ENCODE measurements at places on chromosomes 1 and 21.
A peak's percentile ranks its signal among the peaks of the same experiment; 100 is the strongest.

DNA sequence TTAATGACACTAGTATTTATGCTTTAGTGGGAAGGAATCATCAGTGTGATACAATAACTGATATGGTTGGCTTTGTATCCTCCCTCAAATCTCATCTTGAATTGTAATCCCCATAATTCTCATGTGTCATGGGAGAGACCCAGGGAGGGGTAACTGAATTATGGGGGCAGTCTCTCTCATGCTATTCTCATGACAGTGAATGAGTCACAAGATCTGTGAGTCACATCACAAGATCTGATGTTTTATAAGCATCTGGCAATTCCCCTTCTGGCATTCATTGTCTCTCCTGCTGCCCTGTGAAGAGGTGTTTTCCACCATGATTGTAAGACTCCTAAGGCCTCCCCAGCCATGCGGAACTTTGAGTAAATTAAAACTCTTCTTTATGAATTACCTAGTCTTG, 1760.3 kb downstream of the NCAM2 start:
- no peaks in the 10 kb centered on the region for H3K27me3 ChIP-seq
- no peak overlapping the region for H3K27ac ChIP-seq

DNA sequence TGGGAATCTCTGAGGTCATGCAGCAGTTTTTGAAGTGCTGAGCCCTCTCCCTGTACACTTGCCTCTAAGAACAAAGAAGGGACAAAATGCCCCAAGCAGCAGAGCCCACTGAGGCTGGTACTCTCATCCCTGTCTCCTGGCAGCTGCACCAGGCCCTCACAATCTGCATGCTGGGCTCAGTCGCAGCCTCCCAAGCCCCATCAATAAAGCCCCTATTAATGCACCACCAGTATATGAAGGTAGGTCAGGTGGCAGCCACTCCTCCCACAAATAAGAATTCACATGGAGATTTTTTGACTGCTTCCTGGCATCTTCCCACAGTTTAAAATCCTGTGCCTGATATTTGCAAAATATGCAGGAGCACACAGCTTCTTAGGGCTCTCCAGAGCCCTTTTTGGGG, 181.2 kb upstream of the PALMD start:
- no peaks in the 10 kb centered on the region for H3K27me3 ChIP-seq
- H3K4me1 ChIP-seq = no peaks in the 10 kb centered on the region
- H3K4me3 ChIP-seq = no peak overlapping the region
- no peaks in the 10 kb centered on the region for H3K36me3 ChIP-seq
- no peak for DNase-seq

DNA sequence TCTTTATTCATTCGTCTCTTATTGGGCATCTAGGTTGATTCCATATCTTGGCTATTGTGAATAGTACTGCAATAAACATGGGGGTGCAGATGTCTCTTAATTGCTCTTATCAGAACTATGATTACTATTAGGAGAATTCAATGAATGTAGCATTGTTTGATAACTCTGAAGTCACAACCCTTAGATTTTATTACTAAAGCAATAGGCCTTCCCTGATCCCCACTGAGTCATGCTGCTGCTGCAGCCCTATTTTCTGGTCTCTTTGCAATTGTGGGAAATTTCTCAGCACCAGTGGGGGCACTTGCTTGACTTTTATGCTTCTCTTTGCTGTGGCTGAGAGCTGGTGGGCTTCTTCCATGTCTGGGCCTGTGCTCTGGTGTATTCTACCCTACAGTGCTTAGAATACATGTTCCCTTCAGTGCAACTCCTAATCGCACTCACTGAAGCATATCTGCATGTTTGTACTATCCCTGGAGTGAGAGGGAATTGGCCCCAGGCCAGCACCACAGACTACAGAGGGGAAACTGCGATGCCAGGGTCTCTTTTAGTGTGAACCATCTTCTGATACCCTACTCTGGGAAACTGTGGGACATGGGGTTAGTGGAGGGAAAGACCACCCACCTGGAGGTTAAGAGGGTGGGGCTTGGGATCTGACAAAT, 52.2 kb upstream of the ROR1 start:
- no peaks in the 10 kb centered on the region for H3K27me3 ChIP-seq
- H3K4me3 ChIP-seq = no peak overlapping the region
- H3K27ac ChIP-seq = no peak overlapping the region
- no peak for DNase-seq

DNA sequence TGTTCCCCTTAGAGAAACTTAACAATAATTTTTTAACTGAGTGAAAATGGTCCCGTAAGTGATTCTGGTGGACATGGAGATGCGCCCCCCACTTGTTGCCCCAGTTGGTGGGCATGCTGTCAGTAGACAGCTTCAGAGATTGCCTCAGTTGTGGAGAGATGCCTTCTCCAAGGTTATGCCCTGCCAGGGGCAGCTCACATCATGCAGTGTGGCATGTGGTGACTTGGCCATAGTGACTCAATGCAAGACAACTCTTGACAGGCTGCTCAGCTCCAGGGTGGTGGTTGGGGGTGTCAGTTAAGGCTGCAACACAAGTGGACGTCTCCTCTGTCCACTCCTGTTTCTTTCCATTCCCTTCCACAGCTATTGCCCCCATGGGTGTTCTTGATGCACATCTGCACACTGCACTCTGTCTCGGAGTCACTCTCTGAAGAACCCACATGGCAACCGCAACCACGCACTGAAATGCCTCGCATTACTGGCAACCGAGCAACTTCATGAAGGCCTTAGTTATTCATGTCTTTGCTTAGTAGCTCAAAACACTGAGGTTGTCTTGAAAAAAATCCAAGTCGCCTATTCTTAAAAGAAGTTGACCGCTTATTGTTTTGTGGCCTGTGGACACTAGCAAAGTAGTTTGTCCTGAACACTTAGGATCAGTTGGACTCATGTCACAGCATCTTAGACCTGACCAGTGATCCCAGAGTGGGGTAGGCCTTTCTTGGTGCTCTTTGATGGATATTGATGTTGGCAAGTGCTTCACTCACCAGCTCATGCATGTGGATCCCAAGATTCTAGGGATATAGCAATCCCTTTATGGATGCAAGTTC, 54.8 kb upstream of the USP1 start:
- H3K27me3 ChIP-seq = no peaks in the 10 kb centered on the region
- H3K4me3 ChIP-seq = no peak overlapping the region
- peaks cover 8% of the 10 kb centered on the region for H3K4me1 ChIP-seq
- peak; percentile 80 for DNase-seq

Data from esophagus muscularis mucosa (tissue), 4 donors.